ENCODE measurements at places on chromosomes 3 and 15.

GRCh38 chr3:13881536-13882410, 1.9 kb upstream of the WNT7A start:
- DNase-seq: no peak

- DNase-seq: no peak
Observed at GRCh38 chr15:42313463-42313862, 40.2 kb upstream of the TMEM87A start.

GRCh38 chr3:24639061-24639460, 144.4 kb upstream of the THRB start:
- no peak for DNase-seq

DNA sequence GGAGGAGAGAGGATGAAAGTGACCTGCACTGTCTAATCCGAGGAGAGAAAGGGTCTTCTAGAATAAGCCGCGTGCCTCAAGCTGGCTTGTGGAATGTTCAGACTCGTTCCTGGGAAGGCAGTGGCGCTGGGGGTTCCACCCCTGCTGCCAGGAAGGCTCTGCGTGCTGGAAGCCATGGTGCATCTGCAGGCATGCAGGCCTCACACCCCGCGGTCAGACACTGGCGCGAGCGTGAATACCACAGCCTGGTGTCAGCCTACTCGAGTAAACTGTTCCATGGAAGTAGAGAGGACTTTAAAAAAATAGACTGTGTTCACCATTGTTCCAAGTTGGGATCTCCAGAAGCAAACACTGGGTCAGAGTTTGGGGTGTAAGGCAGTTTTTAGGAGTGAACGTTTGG, 25.9 kb upstream of the GABRG3 start:
- no peak for DNase-seq

GRCh38 chr3:95055288-95055687, 992.4 kb downstream of the NSUN3 start:
- no peak for DNase-seq

DNA sequence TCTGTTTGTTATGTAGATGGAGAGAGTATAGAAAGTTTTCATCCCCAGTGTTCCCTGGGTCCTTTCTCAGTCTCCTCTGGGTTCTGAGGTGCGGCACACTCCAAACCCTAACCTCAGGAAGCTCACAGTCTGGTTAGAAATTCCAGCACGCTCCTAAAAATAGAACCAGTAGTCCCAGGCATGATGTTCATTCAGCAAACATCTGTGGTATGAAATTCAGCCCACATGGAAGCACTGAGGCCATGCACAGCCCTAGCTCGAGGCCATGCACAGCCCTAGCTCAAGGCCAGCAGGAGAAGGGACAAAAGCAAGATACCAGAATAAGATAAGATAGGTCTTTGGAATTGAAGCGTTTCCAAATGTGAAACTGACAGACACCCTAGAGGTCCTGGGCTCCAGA, 82.3 kb upstream of the OXTR start:
- DNase-seq: peak; percentile 82

DNA sequence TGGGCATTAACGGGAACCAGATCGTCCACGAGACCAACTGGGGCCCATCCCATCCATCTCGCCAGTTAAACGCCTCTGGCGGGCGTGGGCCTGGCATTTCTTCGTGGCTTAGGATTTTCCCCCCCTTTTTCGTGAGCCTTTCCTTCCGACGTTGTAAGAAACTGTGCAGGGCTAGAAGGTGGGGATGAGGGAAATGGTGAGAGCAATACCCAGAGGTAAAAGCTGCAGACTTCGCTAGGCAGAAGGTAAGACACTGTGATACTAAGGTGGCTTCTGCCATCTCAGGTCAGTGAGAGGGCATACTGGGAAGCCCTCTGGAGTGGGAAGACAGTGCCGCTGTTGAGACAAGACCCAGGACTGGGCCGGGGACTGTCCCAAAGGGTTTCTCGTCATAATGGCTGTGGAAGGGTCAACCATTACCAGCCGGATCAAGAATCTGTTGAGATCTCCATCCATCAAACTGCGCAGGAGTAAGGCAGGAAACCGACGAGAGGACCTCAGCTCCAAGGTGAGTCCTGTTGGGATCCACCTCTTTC, 666 bp downstream of the MAPKBP1 start:
- no peak for DNase-seq

DNA sequence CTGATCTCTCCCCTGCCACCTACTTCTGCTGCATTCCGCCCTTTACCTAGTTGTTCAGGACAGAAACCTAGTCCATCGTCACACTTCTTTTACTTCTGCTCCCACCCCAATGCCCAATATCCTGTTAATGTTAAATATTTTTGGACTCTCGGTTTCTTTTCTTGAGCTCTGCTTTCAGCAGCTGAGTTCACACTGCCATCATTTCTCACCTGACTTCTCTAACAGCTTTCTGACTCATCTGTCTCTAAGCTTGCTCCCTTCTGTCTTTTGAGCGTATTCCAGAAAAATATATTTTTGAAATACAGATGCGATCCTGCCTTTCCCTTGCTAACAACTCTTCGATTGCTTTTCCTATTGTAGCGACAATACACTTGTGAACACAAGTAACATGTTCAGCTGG, 183.4 kb downstream of the KLHL25 start:
- no peak for DNase-seq

GRCh38 chr3:170506556-170506955, 79.3 kb downstream of the SLC7A14 start:
- DNase-seq: no peak

DNA sequence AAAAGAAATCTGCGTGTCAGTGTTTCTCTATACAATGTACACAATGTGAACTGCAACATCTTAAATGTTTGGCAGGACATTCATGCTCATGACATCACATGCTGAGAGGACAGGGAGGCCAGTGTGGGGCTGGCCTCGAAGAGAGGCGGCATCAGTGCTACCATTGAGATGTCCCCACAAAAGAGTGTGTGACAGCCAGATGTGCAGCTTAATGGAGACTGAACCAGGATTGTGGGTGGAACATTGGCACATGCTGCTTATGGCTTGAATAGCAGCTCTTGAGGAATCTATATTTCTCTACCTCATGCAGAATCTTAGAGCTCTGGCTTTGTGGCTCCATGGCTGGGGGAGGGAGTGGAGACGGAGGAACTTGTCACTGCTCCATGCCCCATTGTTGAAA, 18.5 kb downstream of the CLDN11 start:
- no peak for DNase-seq

DNA sequence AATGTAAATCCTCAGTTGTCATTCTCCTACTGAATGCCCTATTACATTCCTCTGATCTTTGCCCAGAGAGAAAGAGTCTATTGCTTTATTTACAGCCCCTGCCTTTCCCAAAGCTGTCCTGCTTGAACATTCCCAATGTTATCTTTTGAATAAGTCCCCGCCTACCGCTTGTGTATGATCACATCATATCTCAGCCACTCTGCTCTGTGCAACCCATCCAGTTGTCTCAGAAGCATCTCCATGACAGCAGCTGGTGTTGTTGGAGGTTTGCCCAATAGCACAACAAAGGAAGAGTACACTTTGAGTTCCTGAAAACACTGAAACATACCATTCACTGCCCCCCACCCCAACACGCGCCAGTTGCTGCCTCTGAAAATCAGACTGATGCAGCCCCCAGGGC, 22.0 kb upstream of the FAM3D start:
- no peak for DNase-seq

DNA sequence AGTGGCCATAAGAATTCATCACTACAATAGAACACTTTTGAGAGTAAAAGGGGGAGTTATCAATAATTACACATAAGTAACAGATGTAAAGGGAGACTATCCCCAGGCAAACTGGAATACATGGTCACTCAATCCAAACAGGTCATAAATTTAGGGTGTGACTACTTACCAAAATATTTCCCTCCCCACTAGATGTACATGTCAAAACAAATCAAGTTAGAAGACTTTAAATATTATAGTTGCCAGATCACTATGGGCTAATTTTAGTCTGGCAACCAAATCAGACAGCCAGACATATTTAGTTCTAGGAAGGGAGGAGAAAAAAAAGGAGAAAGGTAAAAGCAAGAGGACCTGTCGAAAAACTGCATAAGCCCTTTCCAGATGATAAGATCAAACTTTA, 23.1 kb downstream of the SLC24A5 start:
- no peak for DNase-seq

DNA sequence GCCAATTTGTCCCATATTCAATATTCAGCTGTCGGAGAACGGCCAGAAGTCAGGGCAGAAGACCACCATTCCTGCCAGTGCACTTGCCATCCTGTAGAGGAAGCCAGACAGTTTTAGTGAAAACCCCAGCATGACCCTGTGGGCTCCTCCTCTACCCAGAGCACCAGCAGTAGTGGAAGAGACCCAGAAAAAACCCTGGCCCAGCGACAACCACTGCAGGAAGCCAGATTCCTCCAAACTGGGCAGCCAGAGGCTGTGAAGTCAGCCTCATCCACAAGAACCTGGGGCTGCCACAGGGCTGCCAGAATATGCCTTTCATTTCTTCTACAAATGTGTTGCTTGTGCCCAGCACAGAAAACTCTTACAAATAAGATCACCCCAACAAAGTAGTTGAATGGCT, 67.3 kb downstream of the HMCES start:
- DNase-seq: no peak

GRCh38 chr3:111874177-111874820, 15.2 kb downstream of the PHLDB2 start:
- no peak for DNase-seq

- DNase-seq: no peak
Observed at GRCh38 chr15:98286200-98286599, 325.7 kb downstream of the ARRDC4 start.

- DNase-seq: no peak
Observed at GRCh38 chr3:138303474-138303873, 26.2 kb downstream of the NME9 start.

DNA sequence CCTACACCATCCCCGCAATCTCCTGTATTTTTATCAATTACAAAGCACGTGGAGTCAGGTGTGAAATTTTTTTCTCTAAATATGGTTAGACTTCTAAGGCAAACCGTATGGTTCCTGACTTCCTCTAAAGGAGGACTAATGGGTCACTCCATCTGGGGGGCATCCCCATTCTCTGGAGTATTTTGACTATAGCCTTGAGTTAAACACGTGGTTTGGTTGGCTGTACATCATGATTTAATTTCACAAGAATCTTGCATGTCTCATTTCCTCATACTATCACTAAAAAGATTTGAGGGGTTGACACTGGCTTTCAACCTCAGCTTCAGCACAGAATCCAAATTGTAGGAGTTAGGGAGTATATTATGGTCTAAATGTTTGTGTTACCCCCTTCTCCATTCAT, 25.3 kb upstream of the ZNF770 start:
- DNase-seq: no peak

- no peak for DNase-seq
Observed at GRCh38 chr3:123632161-123632655, 47.4 kb upstream of the HACD2 start.

- peak; percentile 69 for DNase-seq
Observed at GRCh38 chr3:23055733-23056376, 147.3 kb upstream of the UBE2E2 start.

DNA sequence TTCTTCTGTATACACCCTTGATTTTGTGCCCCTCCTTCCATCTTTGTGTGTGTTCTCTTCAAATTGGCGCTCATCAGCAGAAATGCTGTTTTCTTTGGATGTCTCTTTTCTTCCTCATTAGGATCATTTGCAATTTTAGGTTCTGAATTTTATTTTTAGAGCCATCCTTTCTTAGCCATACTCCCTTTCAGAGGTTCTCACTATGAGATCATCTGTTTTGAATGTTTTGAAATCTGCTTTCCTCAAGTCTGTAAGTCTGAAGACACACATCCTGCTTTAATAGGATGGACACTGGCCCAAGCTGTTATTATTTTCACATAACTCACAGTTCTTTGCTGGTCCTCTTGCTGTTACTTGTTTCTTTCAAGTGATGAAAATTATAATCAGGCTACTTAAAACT, 124.8 kb downstream of the BDH1 start:
- DNase-seq: no peak

- no peak for DNase-seq
Observed at GRCh38 chr15:38899300-38899699, 334.7 kb upstream of the RASGRP1 start.

DNA sequence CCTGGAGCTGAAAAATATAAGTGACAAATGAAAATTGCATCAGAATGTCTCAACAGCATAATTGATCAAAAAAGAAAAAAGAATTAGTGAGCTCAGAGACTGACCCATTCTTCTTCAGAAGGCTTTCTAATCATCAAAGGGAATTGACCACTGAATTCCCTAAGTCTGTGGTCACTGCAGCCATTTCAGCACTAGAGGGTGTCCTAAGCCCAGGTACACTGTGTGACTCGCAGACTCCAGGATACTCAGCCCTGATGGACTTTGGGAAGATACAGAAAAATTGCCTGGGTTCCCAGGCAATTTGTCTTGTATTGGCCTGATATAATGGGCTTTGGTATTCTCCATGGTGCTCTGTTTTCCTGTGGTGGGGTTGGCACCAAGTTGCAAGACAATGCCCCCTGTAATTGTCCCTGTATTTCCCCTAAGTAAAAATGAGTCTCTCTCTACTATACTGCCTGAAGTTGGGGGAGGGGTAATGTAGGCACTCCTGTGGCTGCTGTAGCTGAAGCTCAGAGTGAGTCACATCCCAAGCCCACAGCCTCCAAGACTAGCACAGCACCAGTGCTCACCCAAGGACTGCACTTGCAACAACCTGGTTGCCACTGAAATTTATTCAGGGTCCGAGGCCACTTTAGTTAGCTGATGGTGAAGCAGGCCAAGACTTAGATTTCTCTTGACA, 256.0 kb upstream of the STAC start:
- DNase-seq: peak; percentile 36

GRCh38 chr15:77123854-77124253, 52.9 kb upstream of the TSPAN3 start:
- no peak for DNase-seq

- DNase-seq: peak; percentile 63
Observed at GRCh38 chr3:151393941-151394340, 9.4 kb upstream of the P2RY12 start.

- DNase-seq: peak; percentile 85
Observed at GRCh38 chr3:154970797-154971196, 109.3 kb upstream of the MME start.

DNA sequence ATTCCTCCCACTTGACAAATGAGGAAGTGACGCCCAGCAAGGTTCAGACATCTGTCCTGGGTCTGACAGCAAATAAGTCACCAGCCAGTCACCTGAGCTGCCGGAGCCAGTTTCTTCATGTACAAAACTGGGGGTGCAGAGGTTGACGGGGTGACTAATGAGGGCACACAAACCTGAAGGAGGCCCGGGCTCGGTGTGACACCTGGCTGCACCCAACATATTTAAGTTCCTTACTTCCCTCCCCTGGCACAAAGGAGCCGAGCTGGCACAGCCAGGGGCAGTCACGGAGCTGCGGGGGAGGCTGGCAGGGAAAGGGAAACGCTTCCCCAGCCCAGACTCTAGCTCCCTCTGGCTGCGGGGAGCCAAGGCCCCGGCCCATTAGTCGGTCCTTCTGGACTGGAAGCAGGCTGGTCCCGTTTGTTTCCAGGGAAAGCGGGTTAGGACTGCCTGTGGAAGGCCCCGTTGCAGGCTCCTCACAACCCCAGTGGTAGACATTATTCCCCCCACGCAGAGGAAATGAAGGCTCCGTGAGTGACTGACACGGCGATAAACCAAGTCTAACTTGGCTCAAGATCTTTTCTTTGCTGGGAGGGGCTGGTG, 2.3 kb downstream of the FBXL22 start:
- DNase-seq: no peak

- peak; percentile 14 for DNase-seq
Observed at GRCh38 chr15:85976986-85977385, 102.7 kb upstream of the AGBL1 start.

- no peak for DNase-seq
Observed at GRCh38 chr3:159763011-159763601, 225.5 kb upstream of the IL12A start.

- no peak for DNase-seq
Observed at GRCh38 chr3:153574445-153574844, 412.4 kb downstream of the RAP2B start.

All from fibroblast of skin of left quadriceps (primary cell).